ENCODE measurements at places on chromosomes 3 and 15.
A peak's percentile ranks its signal among the peaks of the same experiment; 100 is the strongest.

GRCh38 chr3:126344380-126345041 lies 12.7 kb downstream of the KLF15 start:
- DNase-seq, result no peak

DNA sequence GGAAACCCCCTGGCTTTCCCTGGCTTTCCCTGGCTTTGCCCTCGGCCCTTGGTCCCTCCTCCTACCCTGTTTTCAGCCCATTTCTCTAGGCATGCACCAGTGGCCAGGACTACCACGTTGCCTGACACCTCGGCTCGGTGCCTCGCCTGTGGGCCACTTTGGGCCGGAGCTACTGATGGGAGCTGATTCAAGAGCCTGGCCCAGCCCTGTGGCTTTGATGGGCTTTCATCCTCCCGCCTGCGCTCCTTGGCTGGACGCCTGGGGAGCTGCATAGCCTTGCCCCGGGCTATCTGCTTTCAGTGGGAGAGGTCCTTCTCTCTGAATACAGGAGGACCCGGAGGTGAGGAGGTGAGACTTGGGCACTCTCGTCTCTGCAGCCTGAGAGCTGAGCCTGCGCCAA lies 192.7 kb upstream of the HES1 start:
- no peak for DNase-seq

GRCh38 chr15:75338661-75339240 lies 2.9 kb downstream of the COMMD4 start:
- no peak for DNase-seq

DNA sequence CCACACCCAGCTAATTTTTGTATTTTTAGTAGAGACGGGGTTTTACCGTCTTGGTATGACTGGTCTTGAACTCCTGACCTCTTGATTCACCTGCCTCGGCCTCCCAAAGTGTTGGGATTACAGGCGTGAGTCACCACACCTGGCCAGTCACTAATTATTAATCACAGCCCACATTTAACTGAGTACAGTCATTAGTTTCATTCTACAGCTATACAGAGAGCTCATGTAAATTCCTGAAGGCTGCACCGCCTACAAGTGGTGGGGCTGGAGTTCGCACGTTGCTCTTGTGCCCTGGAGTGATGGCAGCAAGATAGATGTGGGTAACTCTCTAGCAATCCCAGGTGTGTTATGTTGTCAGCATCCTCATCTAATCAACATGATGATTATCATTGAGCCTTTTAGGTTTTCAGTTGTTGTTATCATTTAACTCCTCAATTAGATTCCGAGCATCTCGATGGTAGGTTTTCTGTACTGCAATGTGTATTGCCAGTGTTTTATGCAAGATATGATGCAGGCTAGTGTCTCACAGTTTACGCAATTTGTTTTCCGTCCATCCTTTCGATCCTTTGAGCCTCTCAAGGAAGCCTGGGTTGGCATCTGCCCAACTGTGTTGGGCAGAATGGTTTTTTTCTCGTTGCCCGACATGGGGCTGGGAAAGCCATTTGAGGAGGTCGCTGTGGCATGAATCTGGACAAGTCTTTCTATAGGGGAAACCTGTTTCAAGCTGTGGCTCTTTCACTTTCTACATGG lies 216.3 kb downstream of the LPP start:
- DNase-seq, result no peak

- peak; percentile 49 for DNase-seq
Measured at GRCh38 chr15:80436511-80437307, 32.5 kb downstream of the ARNT2 start.

DNA sequence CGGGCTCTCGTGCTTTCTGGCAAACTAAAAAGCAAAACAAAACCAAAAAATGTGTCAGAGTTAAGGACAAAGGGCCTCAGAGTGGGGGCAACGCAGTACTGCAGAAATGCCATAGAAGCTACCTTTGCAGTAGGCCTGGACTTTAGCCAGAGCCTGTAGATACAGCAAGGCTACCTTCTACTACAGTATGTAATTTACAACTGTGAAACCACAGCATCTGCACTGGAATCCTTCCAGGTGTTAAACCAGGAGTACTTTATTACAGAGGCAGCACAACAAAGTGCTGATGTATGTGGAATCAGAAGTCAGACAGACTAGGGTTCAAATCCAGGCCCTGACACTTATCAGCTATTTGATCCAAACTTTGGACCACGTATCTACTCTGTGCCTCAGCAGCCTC lies 34.9 kb downstream of the RUBCN start:
- DNase-seq, result no peak

GRCh38 chr3:44468572-44469520 lies 8.6 kb downstream of the ZNF445 start:
- DNase-seq, result peak; percentile 38

DNA sequence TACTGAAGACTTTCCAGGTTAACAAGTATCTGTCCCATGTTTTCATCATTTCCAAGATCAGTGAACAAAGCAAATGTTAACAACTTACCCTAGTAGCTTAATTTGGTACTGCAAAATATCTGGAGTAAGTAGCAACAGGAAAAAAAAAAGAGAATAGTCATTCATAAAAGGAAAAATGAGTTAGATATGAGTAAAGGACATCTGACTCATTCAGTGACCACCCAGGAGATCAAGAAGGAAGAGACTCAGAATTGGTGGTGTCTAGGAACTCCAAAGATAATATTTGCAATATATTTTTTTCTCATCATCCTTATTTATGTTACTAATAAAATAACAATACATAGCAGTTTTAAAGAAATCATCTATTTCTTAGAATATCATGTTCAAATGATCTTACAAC lies 253.8 kb upstream of the COL8A1 start:
- peak; percentile 69 for DNase-seq

DNA sequence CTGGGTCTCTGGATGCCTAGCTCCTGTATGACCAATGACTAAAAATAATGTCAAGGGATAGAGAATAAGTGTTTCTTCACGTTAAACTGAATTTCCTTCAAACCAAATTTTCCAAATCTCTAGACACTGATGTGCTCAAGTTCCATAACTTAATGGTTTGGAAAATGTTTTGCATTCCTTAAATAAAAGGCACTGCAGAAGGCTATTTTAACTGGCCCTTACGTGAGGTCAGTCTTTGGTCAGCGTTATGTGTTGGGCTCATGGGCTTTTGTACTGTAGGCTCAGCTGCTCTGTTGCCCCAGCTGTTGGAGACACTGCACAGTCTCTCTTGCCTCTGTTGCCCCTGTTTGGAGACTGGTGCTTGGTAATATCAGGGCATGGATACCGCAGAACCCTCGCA lies 188.5 kb downstream of the TPRG1 start:
- DNase-seq, result peak; percentile 55

- DNase-seq, result no peak
Measured at GRCh38 chr3:48436855-48437254, 3.1 kb downstream of the CCDC51 start.

DNA sequence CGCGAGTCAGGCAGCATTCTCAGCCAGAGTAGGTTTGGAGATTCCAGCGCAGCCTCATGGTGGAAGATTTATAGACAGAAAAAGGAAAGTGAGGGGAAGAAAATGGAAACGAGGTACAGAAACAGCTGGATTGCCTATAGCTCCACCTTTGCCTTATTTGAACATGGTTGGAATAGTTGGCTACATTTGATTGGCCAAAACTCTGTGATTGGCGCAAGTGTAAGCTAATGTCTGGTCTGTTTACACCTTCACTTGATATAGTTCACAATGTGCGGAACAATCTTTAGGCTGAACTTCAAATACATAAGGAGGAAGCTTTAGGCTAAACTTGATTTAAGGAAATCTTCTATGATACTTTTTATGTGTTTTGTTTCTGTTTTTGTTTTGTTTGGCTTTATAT lies 1191.9 kb downstream of the NSUN3 start:
- DNase-seq, result no peak

DNA sequence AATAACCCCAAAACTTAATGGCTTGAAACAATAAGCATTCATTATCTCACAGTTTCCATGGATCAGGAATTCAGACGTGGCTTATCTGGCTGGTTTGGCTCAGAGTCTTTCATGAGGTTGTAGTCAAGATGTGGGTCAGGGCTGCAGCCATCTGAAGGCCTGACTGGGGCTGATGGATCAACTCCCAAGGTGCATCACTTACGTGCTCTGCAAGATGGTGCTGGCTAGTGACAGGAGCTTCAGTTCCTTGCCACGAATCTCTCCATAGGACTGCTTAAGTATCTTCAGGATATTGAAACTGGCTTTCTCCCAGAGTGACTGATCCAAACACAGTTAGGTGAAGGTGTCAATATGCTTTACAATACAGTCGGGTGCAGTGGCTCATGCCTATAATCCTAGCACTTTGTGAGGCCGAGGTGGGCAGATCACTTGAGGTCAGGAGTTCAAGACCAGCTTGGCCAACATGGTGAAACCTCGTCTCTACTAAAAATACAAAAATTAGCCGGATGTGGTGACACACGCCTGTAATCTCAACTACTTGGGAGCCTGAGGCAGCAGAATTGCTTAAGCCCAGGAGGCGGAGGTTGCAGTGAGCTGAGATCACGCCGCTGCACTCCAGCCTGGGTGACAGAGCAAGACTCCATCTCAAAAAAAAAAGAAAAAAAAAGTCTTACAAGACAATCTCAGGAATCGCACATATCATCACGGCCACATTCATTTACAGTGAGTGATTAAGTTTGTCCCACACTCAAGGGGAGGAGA lies 28.5 kb upstream of the PTPRG start:
- no peak for DNase-seq

GRCh38 chr15:91342097-91342496 lies 242.0 kb downstream of the SV2B start:
- no peak for DNase-seq

DNA sequence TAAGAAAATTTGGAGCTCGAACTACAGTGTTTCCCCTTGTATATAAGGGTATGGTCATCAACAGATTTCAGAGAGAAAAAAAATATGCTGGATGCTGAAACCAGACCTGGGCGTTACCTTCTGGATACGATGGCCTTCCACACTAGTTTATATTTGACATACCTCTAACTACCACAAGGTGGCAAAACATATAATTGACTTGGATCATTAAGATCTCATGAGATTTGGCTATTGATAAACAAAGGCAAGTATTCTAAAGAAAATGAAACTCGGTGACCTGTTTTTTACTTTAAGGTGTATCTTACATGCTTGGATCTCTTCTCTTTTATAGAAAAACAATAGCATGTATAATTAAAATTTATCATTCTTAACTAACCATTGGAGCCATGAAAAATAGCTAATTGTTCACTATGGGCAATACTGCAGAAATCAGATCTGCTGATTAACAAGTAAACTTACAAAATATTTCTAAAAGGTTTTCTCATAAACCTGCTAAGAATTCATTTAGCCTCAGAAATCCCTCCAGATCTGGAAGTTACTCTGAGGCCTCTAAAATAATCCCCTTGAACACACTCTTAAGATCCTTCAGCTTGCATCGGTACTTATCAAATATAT lies 300.6 kb upstream of the KCNH8 start:
- DNase-seq, result no peak

DNA sequence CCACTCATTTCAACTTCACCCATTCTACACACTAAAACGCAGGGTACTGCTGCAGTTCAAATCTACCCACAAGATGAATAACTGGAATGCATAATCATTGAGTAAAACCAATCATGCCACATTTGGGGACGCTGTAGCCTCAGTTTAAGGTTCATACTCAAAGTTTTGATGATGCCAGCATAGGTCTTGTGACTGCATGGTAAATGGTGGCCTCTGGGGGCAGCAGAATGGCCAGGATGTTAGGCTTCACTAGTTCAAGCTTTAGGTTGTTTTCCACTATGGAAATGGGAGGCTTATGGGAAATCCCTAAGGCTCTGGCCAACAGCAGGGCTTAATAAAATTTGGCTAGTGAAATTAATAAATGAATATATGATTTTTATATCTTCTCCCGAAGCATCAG lies 104.3 kb upstream of the TSC22D2 start:
- no peak for DNase-seq

GRCh38 chr3:56351537-56351936 lies 116.7 kb downstream of the ERC2 start:
- no peak for DNase-seq

- DNase-seq, result no peak
Measured at GRCh38 chr3:158925828-158926494, 124.1 kb downstream of the MFSD1 start.

GRCh38 chr3:105837143-105837740 lies 31.6 kb downstream of the CBLB start:
- no peak for DNase-seq

GRCh38 chr15:101175401-101175800 lies 76.4 kb downstream of the CHSY1 start:
- DNase-seq, result no peak

DNA sequence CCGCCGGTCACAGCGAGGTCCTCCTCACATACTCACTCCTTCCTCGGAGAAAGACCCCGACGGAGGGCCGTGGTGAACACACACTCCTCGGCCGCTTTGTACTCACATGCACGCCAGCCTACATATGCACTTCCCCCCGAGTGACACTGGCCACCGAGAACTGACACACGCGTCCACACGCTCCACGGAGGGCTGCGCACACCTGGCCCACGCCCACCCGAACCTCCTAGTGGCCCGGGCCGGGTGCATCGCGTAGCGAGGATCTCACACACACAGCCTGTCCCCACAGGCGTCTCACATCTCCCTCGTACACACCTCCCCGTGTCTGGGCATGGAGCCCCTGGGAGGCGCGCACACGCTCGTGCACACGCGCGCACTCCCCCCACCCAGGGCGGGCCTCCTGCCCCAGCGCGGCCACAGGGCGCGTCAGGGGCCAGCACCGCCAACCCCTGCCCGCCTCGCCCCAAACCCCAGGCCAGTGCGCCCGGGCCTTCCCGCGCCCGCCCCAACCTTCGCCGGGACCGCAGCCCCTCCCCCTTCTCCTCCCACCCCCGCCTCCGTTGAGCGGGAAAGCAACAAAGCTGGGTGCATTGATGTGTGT lies 411 bp upstream of the C3orf70 start:
- no peak for DNase-seq

DNA sequence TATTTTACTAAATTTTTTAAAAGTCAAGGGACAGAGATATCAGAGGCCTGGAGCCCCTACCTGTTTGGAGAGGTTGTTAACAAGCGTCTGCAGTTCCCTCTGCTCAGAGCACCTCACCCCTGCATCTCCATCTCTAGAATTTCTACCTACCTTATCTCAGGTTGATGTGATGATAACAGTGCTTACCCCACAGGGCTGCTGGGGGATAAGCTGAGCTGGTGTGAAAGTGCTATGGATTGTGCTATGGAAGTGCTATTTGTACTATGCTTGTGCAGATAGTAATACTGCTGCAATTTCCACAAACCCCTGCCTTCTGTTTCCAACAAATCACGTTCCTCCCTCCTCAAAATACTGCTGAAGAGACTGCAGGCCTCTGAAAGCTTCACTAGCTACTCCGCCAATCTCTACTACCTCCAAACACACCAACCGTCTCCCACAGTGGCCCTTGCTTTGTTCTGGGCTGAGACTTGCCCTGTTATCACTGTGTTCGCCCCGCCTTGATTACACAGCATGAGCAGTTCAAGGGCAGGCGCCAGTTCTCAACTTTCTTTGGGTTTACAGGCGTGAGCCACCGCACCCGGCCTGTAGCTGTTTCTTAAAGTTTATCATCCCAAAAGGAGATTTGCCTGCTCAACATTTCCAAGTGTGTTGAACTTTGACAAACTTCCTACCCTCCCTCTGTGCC lies 28.4 kb upstream of the PARL start:
- no peak for DNase-seq

- no peak for DNase-seq
Measured at GRCh38 chr3:102617381-102617780, 182.6 kb downstream of the ZPLD1 start.

- DNase-seq, result no peak
Measured at GRCh38 chr15:78450285-78450858, 12.4 kb downstream of the IREB2 start.
